ENCODE measurements at places on chromosomes 2 and 18.

DNA sequence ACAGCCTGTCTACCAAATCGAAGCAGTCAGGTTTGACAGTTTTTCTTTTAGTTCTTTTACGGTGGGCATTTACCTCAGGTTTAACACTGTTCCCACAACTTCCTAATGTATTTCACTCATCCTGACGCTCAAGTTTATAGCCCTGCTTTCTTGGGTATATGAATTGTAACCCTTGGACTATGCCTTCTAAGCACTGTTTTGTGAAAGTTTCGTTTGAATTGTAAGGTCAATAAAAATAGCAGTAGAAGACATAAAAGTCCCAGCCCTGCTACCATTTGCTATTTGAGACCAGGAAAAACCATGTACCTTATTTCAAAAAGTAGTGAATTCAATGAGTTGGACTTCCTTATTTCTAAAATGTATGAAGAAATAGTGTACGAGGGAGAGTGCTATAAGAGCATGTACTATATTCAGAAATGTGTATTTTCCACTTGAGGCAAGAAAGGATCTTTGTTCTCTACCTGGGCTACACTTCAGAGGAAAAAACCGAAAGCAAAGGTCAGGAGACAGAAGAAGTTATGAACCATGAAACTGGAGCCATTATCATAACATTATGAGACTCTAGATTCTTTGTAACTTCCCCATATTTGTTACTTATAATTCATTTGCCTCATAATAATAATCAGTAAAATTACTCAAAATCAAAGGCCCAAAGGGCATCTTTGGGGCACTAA is 1.9 kb upstream of the ZC3H15 start:
- DNase-seq, result no peak

- no peak for DNase-seq
These were observed 35.4 kb upstream of the LRP2 start for GRCh38 chr2:169397697-169398096.

DNA sequence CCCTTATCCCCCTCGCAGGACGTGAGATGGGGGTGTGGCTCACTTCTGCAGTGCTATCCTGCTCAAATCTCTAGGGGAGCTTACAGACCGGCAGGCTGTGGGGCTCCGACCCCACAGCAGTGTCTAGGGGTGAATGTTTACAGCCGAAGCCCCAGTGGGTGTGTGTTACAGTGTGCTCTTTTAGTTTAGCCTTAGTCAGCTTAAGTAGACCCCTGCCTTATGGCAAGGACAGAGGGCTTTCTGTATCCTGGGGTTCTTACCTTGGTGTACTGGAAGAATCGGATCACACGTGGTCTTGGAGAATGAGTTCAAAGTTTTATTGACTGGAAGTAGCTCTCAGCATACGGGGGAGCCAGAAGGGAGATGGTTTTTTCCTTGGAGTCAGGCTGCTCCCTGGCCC is 348.2 kb upstream of the GYPC start:
- no peak for DNase-seq

DNA sequence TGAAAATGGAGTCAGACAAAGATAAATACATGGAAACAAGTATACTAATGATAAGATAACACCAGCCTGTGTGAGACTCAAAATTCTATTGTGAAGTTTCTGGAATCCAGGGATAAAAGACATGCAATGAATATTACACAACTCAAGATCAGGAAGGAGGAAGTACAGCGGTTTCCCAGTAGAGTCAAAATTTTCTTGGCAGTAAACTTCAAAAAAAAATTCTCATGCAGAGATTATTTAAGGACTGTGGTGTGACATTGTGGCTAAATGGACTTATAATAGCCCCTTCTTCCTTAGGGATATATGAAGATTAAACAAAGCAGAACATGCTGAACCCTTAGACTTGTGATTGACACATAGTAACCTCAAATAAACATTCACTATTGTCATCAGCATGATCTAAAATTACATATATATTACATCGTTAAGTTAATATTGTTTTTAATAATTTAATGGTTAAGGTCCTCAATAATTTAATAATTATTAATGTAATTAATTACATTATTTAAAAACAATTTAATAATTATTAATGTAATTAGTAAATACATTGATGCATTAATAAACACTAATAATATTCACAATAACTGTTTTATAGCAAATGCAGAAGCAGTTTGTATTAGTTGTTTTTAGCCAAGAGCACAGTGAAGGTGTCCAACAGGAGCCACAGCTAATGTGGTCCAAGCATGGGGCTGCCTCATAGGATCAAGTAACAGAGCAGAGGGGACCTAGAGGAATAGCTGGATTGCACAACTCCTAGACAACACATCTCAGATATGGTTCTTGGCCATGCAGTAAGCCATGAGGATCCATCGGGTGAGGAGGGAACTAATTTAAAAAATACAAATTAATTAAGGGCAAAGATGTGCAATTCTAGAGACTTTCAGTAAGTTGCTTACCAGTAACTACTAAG is 77.3 kb downstream of the POLE4 start:
- DNase-seq, result no peak

DNA sequence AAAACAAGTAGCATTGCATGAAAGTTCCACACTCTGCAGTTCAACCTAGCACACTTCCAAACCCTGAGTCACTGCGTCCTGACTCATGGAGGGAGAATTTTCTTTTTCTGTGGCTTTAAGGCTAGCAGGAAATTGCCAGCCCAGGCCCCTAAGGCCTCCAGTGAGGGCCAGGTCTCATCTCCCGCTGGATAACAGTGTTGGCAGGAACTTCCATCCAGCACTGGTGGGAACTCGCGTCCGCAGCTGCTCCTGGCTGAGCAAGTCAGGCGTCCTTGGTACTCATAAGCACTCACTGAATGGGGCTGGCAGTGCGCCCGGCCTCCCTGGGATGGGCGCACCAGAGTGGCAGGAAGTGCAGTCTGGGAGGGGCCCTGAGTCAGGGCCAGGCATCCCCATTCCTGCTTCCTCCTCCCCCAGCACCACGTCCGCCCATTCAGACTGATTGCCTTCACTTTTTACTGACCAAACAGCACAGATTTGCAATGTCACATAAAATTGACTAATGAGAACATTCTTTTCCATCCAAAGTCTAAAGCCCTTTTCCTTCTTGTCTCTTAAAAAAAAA is 14.3 kb downstream of the MALL start:
- DNase-seq, result no peak

DNA sequence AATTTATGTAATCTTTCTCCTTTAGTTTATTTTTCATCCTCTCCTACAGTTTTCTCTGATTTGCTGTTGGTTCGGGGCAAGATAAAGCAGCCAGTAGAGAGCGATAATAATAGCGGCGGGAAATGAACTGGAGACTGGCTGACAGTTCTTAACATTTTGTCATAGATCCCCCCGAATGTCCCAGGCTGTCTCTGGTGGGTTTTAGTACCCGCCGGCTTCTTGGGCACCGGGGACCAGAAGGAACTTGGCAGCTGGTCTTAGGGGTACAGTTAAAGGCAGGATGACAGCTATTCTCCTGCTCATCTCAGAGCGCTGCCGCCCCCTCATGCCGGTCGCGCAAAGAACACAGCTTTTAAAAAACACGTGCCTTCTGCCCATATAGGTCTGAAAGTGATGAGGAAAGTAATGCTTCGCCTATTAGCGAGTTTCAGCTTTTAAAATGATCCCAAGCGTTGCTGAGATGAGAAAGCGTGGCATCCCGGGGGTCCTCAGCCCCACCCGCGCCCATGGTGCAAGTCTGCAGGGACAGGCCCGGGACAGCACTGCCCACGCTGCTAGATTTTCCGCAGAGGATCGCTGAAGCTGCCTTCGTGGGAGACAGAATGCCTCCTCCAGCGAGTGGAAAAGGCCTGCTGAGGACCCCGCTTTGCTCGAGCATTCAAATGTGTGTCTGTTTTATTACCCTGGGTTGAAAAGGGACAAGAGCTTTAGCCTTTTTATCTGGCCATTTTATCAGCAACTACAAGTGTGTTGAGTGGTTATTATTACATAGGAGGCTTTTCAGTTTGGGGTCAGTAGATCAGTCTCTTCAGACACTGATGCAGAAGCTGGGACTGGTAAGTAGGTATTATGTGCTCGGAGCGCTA is 3.8 kb downstream of the ONECUT2 start:
- no peak for DNase-seq

All from activated T-helper 1 cell treated with anti-CD3 and anti-CD28 coated beads, Interleukin-2, amount 50 U/mL, for 16 hours (primary cell).